Activated CD4-positive, CD25-positive, alpha-beta regulatory T cell treated with anti-CD3 and anti-CD28 coated beads, Interleukin-2, amount 50 U/mL, for 72 hours (primary cell): ENCODE measurements at places on chromosomes 1 and 21.

DNA sequence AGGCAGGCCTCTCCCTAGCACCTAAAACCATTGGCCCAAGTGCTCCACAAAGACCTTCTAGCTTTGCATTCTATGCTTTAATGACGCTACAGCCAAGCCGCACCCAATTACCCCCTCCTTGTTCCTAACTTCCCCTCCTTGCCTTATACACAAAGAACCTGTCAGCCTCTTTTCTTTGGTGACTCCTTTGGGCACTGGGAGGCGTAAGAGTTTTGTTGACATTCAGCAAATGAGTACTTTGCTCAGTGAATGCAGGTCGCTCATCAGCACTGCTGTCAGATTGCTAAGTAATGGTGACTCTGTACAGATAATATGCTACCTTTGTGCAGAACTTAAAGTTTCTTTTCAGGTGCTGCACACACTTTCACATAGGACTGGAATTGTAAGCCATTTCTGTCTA lies 187.6 kb upstream of the FAM78B start:
- no peak for DNase-seq

DNA sequence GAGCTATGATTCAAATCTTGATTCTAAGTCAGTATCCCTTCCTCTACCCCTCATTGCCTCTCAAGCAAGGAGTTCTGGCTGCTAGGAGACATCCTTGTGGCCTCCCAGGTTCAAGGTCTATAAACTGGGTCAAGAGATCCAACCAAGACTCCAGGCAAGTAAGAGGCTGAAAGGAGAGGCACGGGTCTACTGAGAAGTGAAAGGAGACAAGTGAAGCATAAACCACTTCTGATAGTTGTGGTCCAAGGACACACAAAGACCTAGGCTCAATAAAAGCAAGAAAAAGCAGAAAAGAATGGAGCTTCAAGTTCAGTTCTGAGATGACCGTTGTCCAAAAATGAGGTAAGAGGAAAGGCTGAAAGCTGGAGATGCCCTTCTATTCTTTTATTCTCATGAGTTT lies 17.8 kb upstream of the PPP2R5A start:
- no peak for DNase-seq

GRCh38 chr1:115306146-115306545 lies 31.9 kb downstream of the NGF start:
- no peak for DNase-seq

DNA sequence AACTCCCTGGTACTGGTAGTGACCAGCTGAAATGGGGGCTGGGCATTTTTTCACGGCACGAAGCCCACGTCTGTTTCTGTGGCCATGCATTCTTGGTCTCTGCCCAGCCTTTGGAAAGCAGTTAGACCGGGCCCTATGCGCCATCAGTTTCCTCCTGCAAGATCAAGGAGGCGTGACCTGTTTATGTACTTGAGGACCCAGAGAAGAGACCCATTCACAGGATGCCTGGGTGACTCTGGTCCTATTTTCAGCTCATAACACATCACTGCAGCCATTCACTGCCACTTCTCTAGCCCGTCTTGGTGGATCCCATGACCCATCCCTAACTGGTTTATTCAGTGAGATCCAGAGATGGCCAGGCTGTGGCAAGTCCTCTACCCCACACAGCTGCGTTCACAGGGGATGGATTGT lies 70.4 kb downstream of the SPSB1 start:
- DNase-seq, result no peak

- DNase-seq, result no peak
These were observed 1.3 kb downstream of the JAM2 start for GRCh38 chr21:25640202-25640942.

- no peak for DNase-seq
These were observed 305.7 kb upstream of the SNX7 start for GRCh38 chr1:98355656-98356383.
